Adrenal gland (tissue), 19 donors: ENCODE measurements at places on chromosomes 4 and X.
A peak's percentile ranks its signal among the peaks of the same experiment; 100 is the strongest.

DNA sequence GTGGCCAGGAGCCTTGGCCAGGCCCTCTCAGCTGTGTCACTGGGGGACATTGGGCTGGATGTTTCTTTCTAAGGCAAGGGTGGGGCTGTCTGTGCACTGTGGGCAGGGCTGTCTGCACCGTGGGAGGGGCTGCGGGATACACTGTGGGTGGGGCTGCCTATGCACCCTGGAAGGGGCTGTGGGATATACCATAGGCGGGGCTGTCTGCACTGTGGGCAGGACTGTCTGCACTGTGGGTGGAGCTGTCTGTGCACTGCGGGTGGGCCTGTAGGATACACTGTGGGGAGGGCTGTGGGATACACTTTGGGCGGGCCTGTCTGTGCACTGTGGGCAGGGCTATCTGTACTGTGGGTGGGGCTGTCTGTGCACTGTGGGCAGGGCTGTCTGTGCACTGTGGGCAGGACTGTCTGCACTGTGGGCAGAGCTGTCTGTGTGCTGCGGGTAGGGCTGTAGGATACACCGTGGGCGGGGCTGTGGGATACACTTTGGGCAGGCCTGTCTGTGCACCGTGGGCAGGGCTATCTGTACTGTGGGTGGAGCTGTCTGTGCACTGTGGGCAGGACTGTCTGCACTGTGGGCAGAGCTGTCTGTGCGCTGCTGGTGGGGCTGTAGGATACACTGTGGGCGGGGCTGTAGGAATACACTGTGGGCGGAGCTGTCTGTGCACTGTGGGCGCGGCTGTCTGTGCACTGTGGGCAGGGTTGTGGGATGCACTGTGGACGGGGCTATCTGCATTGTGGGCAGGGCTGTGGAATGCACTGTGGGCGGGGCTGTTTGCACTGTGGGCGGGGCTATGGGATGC is 31.1 kb downstream of the ACOX3 start:
- H3K4me3 ChIP-seq, result no peak overlapping the region
- H3K27me3 ChIP-seq, result no peaks in the 10 kb centered on the region
- DNase-seq, result no peak
- H3K4me1 ChIP-seq, result no peaks in the 10 kb centered on the region

DNA sequence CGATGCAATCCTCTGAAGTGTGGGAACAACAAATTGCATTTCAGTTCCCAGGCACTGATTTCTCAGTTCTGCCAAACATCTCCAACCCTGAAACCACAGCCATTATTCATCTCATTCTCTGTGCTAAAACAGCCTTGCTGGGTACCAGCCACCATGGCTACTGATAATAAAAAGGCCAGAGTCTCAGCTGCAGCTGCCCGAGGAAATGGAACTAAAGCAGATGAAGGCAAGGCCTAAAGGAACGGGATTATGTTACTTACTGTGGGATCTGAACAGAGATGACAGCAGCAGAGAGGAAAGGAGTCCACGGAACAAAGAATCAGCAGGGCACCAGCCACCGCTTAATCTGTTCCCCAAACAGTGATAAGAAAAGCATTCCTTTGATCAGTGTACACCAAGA is 155.7 kb downstream of the PAPSS1 start:
- H3K27ac ChIP-seq, result no peak overlapping the region
- no peak overlapping the region for H3K4me3 ChIP-seq
- no peaks in the 10 kb centered on the region for H3K27me3 ChIP-seq
- H3K4me1 ChIP-seq, result no peaks in the 10 kb centered on the region
- no peaks in the 10 kb centered on the region for H3K36me3 ChIP-seq

DNA sequence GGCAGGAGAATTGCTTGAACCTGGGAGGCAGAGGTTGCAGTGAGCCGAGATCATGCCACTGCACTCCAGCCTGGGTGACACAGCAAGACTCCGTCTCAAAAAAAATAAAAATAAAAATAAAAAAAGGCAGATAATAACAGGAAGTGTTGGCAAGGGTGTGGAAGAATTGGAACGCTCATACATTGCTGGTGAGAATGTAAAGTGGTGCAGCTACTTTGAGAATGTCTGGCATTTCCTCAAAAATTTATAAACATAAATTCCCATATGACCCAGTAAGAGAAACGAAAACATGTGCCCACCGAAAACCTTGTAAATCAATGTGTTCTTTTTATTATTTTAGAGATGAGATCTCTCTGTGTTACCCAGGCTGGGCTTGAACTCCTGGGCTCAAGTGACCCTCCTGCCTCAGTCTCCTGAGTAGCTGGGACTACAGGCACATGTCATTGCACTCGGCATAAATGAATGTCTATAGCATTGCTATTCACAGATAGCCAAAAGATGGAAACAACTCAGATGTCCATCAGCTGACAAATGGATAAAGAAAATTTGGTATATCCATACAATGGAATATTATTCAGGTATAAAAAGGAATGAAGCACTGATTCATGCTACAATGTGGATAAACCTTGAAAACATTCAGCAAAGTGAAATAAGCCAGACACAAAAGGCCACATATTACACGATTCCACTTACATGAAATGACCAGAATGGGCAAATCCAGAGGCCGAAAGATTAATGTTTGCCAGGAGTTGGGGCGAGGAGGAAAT is 63.7 kb upstream of the PLAC1 start:
- H3K36me3 ChIP-seq, result no peaks in the 10 kb centered on the region
- H3K4me3 ChIP-seq, result no peak overlapping the region
- no peak for DNase-seq
- no peak overlapping the region for H3K27ac ChIP-seq
- H3K4me1 ChIP-seq, result no peaks in the 10 kb centered on the region
- H3K27me3 ChIP-seq, result peaks cover 4% of the 10 kb centered on the region

DNA sequence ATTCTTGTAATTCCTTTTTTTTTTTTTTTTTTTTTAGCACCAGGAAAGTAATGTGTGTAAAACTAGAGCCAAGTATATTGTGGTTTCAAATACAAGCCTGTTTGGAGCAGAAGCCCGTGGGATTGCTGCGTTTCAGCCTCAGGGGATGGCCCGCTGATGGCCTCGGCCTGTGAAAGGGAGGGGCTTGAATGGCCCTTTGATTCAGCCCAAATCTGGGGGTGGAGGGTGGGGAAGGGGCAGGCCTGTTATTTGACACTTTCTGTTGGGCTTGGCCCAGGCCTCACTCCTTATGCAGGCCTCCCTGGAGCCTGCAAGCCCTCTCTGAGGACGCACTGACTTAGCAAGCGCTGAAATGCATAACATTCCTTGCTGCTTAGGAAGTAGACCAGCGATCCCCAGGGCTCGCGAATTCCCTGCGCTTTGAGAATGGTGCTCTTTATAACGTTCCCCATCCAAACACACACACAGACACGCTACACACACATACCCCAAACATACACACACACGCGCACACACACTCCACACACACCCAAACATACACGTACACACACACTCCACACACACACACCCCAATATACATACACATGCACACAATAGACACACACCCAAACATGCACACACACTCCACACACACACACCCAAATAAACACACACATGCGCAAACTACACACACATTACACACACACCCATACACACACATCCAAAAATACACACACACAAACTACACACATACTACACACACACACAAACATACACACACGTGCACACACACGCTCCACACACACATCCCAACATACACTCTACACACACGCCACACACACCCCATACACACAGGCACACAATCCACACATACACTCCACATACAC is 29.6 kb downstream of the TLR10 start:
- no peaks in the 10 kb centered on the region for H3K27me3 ChIP-seq
- DNase-seq, result peak; percentile 60
- H3K27ac ChIP-seq, result peak overlapping the region; percentile 33
- H3K4me3 ChIP-seq, result no peak overlapping the region

DNA sequence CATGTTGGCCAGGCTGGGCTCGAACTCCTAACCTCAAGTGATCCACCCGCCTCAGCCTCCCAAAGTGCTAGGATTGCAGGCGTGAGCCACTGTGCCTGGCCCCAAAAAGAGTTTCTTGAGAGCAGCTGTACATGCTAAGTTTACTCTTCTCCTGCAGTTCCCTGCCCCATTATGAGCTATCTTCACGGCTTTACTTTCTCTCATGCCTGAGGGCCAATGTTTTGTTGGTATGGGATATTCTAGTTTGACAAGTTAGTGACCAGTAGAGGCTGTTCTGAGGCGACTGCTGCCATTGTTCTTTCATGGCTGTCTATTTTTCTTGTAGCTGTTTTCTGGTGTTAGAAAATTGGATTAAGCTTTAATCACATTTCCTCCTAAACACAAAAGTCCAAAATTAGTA is 78.0 kb upstream of the STX18 start:
- DNase-seq, result no peak
- H3K4me3 ChIP-seq, result no peak overlapping the region
- no peak overlapping the region for H3K27ac ChIP-seq
- H3K4me1 ChIP-seq, result no peaks in the 10 kb centered on the region
- no peaks in the 10 kb centered on the region for H3K27me3 ChIP-seq
- H3K36me3 ChIP-seq, result no peaks in the 10 kb centered on the region

DNA sequence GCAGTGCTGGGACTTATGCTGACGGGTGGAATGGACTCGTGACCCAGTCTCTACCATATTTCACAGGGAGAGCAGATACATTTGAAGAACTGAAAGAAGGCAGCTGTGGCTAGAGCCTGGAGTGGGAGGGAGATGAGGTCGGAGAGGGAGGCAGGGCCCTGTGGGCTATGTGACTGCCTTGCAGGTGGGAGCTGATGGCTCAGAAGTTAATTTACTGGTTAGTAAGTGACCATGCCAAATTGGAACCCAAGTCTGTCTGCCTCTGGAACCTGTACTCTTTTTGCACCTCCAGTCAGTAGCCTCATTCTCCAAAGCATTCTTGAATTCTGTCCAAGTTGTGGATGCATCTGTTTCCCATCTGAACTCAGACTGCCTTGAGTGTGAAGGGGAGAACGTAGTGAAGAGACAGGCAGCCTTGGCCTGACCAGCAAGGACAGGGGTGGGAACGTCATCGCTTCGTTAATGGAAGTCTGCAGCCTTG is 92.3 kb downstream of the REPS2 start:
- H3K27me3 ChIP-seq, result peaks cover 4% of the 10 kb centered on the region
- H3K4me3 ChIP-seq, result no peak overlapping the region

DNA sequence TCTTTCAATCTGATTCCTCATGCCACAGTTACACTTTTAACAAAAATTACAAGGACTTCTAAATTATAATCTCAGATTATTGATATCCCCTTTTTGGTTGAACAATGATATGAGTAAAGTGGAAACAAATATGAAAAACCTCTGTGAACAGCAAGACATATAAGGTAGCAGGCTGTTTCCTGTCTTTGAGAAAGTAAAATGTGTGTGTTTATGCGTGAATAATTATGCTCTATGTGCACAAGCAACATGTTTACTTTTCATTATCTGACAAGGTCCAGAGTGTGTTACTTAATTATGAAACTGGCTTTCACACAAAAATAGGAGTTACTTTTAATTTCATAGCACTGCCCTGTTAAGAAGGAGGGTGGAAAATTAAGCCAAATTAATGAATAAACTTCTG is 43.1 kb downstream of the DDIT4L start:
- no peaks in the 10 kb centered on the region for H3K36me3 ChIP-seq
- H3K27me3 ChIP-seq, result no peaks in the 10 kb centered on the region
- no peak overlapping the region for H3K27ac ChIP-seq
- H3K4me1 ChIP-seq, result no peaks in the 10 kb centered on the region
- no peak overlapping the region for H3K4me3 ChIP-seq

- no peaks in the 10 kb centered on the region for H3K36me3 ChIP-seq
- no peak for DNase-seq
- H3K27me3 ChIP-seq, result no peaks in the 10 kb centered on the region
- H3K27ac ChIP-seq, result peak overlapping the region; percentile 93
Observed at GRCh38 chr4:113467581-113467980, 294.0 kb downstream of the CAMK2D start.

DNA sequence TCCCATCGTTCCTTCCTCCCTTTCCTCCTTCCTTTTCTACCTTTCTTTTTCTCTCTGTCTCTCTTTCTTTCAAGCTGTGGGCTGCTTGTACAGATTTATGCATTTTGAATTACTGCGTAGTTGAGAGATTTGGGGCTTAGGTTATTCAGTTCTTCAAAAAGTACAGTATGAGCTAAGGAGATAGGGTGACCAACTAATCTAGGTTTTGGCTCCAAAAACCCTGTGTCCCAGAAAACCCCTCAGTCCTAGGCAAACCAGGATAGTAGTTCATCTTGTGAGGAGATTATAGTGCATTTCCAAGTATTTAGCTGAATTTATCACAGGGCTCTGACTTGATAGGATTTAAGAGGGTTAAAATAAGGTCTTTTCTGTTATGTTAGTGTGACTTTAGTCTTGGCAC is 64.5 kb downstream of the NFKB1 start:
- H3K27ac ChIP-seq, result no peak overlapping the region
- no peaks in the 10 kb centered on the region for H3K27me3 ChIP-seq
- H3K4me1 ChIP-seq, result peaks cover 9% of the 10 kb centered on the region

- H3K36me3 ChIP-seq, result no peaks in the 10 kb centered on the region
- DNase-seq, result no peak
- no peaks in the 10 kb centered on the region for H3K27me3 ChIP-seq
- no peak overlapping the region for H3K27ac ChIP-seq
Observed at GRCh38 chr4:159937595-159937994, 834.7 kb downstream of the RAPGEF2 start.

DNA sequence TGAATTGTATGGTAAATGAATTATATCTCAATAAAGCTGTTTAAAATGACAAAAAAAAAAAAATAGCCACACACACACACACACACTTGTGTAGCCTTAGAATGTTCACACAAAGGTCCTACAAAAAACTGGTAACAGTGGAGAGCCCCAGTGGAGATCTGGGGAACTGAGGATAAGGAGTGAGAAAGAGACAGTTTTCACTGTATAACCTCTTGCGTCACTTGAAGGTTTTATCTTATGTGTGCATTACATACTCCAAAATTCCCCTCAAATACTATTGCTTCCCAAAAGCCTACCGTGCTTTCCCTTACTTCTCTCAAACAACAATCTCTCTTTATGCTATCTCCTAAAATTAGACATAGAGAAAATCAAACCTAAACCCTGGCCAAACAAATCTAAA is 67.8 kb downstream of the SMC1A start:
- DNase-seq, result no peak
- no peak overlapping the region for H3K4me3 ChIP-seq
- no peak overlapping the region for H3K27ac ChIP-seq
- no peaks in the 10 kb centered on the region for H3K36me3 ChIP-seq
- H3K4me1 ChIP-seq, result no peaks in the 10 kb centered on the region

GRCh38 chr4:121863799-121864198 is 6.5 kb downstream of the BBS7 start:
- H3K4me3 ChIP-seq, result no peak overlapping the region
- no peaks in the 10 kb centered on the region for H3K36me3 ChIP-seq
- no peaks in the 10 kb centered on the region for H3K4me1 ChIP-seq
- no peak for DNase-seq

GRCh38 chr4:76315267-76315918 is 8.9 kb downstream of the STBD1 start:
- no peaks in the 10 kb centered on the region for H3K36me3 ChIP-seq
- no peaks in the 10 kb centered on the region for H3K4me1 ChIP-seq
- H3K27ac ChIP-seq, result no peak overlapping the region
- H3K4me3 ChIP-seq, result no peak overlapping the region

DNA sequence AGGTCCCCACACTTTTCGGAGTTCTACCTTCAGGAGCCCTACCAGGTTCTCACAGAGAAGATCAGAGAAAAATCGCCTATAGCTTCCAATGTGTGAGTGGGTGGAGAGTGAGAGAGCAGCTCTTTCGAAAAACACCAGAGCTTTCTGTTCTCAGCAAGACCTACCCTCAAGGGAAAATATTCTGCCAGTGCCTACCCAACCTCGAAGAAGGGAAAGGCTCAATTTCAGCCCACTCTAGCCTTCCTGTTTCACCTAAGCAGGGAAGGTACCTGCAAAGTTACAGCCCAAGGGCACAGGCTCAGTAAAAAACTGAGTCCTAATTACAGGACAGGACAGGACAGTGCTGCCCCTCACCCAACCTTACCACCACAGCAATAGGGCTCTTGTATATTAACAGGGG is 104.0 kb upstream of the WDR17 start:
- H3K36me3 ChIP-seq, result no peaks in the 10 kb centered on the region
- H3K4me1 ChIP-seq, result no peaks in the 10 kb centered on the region
- no peak overlapping the region for H3K27ac ChIP-seq
- DNase-seq, result no peak
